Endothelial cell (in vitro differentiated cells): ENCODE measurements at places on chromosomes 1 and 21. TPM values are rescaled to one million over a fixed set of nuclear protein-coding genes. Genes with fewer than 3 reads are reported as not detected.

- H3K36me3 ChIP-seq, result no peaks in the 10 kb centered on the region
- no peaks in the 10 kb centered on the region for H3K27me3 ChIP-seq
- no peak overlapping the region for H3K27ac ChIP-seq
- H3K4me3 ChIP-seq, result no peak overlapping the region
- peak; percentile 62 for DNase-seq
Observed at GRCh38 chr1:207084701-207085180, 3.9 kb upstream of the C4BPB start.

DNA sequence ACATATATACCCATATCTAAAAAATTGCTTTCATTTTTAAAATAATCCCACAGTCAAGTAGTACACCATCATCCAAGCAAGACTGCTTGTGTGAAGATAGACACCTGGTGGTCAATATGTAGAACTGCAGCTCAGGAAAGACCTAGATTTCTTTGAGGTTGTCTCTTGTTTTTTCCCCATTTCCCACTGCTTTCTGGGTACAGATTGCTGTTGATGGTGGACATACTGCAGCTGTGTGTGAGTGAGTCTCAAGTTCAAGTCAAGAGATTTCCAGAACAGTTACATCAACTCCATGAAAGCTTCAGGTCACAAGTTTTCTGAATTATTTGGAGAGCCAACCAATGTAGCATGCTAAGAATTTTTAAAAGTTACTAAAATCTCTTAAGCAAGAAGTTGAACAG is 306.4 kb downstream of the DUSP10 start:
- H3K27ac ChIP-seq, result no peak overlapping the region
- H3K4me1 ChIP-seq, result peaks cover 10% of the 10 kb centered on the region
- H3K27me3 ChIP-seq, result peaks cover 2% of the 10 kb centered on the region
- H3K4me3 ChIP-seq, result no peak overlapping the region
- no peak for DNase-seq

- peaks cover 2% of the 10 kb centered on the region for H3K27me3 ChIP-seq
- no peak overlapping the region for H3K4me3 ChIP-seq
- no peak for DNase-seq
- H3K4me1 ChIP-seq, result peaks cover 4% of the 10 kb centered on the region
- H3K27ac ChIP-seq, result no peak overlapping the region
Observed at GRCh38 chr1:162849711-162850110, 11.3 kb downstream of the CCDC190 start.

DNA sequence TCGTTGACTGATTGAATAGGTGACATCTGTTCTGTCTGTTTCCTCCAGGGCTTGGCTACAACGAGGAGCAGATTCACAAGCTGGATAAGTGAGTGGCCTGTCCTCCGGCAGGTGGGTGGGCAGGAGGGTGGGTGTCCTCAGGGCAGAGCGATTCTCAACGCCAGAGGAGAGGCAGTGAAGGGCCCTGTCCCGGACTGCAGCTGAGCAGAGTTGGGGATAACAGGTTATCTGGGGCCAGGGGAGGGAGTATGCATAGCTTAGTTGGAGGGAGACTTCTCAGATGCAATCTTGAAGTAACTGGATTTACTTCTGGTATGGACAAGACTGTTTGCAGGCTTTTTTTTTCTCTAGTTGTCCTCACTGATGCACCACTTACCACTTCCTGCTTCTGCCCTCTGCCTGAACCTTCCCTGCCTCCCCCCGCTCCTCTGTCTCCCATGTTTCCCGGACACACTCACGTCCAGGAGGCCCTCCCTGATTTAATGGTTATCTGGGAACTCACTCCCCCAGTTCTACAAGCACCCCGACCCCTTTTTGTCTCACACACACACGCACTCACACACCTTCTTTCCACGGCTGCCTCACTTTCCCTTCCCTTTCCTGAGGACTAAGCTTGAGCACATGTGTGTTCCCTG is 16.4 kb upstream of the RASSF5 start:
- H3K27ac ChIP-seq, result peak overlapping the region; percentile 70
- H3K27me3 ChIP-seq, result peaks cover 6% of the 10 kb centered on the region

- DNase-seq, result no peak
- H3K4me3 ChIP-seq, result no peak overlapping the region
- H3K36me3 ChIP-seq, result no peaks in the 10 kb centered on the region
- no peak overlapping the region for H3K27ac ChIP-seq
- peaks cover 6% of the 10 kb centered on the region for H3K4me1 ChIP-seq
- peaks cover 10% of the 10 kb centered on the region for H3K27me3 ChIP-seq
Observed at GRCh38 chr1:1911350-1912041, 3.6 kb upstream of the CALML6 start.

DNA sequence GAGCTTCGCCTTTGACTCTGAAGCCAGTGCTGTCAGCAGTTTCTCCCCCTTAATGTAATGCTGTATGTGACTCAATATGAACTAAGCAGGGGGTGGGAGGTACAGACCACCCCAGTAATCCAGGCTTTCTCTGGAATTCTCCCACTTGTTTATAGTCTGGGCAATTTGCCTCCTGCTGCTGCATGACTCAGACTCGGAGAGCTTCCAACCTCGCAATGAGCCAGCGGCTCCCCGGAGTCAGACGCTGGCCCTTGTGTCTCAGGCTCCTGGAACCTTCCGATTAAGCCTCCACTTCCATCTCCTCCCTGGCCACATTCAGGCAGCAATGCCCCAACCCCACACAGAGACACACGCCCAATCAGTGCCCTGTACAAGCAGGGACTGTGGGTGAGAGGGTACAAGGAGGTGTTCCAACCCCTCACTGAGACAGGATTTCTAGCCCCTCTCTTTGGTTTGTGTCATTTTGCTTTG is 471.7 kb upstream of the VAMP3 start:
- H3K27ac ChIP-seq, result no peak overlapping the region
- DNase-seq, result no peak
- no peaks in the 10 kb centered on the region for H3K27me3 ChIP-seq
- H3K4me3 ChIP-seq, result no peak overlapping the region
- no peaks in the 10 kb centered on the region for H3K4me1 ChIP-seq

DNA sequence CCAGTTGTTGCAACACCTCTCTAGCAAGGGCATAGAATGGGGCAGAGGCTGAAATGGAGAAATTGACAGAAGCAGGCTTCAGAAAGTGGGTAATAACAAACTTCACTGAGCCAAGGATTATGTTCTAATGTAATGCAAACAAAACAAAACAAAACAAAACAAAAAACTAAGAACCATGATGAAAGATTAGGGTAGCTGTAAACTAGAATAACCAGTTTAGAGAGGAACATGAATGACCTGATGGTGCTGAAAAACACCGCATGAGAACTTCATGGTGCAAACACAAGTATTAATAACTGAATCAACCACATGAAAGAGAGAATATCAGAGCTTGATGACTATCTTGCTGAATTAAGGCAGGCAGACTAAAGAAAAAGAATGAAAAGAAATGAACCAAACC is 1707.7 kb downstream of the BRINP3 start:
- peaks cover 2% of the 10 kb centered on the region for H3K4me1 ChIP-seq
- H3K27me3 ChIP-seq, result peaks cover 2% of the 10 kb centered on the region
- no peak overlapping the region for H3K4me3 ChIP-seq
- no peak overlapping the region for H3K27ac ChIP-seq
- DNase-seq, result no peak
- H3K36me3 ChIP-seq, result peaks cover 7% of the 10 kb centered on the region

The S100A1 gene
- total RNA-seq, result not detected

The CNR2 gene
- not detected for total RNA-seq
